ENCODE measurements at places on chromosomes 13 and 19.

GRCh38 chr13:32538143-32538620 is 413 bp downstream of the N4BP2L2 start:
- peak; percentile 52 for DNase-seq

GRCh38 chr19:19550972-19551852 is 13.1 kb downstream of the CILP2 start:
- no peak for DNase-seq

DNA sequence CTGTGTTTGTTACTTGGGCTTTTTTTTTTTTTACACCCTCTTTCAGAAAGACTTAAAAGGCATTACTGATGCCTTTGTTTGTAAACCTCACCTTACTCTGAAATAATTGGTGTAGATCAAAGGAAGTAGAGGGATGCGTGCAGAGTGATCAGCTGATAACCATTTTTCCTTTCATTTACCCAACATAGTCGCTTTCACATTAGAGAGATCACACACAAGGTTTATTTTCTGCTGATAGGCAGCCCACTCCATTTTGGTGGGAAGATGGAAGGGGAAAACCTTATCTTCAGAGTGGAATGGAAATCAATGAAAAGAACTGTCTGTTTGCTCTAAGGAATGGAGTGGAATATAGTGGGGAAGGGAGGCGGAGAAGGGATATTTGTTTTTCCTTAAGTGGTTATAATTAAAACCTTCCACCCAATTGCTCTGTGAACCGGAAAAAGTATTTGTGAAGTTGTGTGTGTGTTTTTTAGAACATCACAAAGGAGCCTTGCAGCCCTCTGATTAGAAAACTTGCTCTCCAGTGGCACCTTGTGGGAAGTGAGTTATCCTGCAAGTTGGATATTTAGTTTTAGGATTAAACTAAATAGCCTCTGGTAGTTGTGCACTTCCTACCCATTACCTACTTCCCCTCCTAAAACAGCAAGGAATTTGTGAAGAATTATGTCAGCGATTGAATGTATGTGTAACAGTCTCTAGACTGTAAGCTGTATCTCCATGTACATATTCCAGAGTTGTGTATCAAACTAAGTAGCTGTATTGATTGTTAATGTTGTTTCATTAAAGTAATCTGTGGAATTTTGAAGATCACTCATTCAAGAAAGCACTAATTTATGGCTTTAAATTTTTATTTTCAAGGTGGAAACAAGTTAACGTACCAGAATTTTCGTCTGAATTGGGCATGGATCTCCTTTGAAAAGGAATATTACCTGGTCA is 76.8 kb downstream of the FREM2 start:
- peak; percentile 38 for DNase-seq

DNA sequence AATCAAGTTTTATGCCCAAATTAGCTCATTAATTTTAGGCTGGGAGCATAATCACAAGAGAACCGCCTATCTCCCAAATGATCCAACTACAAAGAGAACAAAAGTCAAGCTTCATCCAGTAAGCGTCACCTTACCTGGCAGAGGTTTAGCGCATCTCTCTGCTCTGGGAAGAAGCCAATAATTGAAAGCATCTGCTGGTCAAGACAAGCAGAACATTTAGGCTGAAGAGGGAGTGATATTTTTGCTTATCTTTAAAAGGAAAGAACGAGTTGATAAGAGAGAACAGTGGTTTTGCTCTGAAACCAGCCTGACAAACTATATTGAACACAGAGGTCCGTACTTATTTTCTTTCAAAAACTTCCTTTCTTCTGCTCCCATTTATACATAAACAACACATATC is 242.1 kb downstream of the ENOX1 start:
- DNase-seq: no peak

DNA sequence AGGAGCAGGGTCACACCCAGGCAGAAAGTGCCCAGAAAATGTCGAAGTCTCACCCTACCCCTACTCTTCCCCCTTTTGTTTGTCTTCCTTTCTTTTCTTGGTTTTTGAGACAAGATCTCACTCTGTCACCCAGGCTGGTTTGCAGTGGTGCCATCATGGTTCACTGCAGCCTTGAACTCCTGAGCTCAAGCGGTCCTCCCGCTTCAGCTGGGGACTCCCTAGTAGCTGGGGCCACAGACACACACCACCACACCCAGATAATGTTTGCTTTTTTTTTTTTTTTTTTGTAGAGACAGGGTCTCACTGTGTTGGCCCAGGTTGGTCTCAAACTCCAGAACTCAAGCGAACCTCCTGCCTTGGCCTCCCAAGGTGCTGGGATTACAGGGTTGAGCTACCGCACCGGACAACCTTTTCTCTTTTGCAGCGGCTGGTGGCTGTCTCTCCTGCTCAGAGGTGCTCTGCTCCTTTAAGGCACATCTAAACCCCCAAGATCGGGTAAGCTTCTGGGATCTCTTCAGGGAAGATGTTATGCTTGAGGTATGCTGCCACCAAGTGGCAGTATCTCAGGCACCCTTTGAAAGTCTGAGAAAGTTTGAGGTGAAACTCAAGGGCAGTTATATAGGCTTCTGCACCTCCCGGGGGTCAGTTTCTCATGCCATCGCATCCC is 22.4 kb upstream of the EBI3 start:
- DNase-seq: peak; percentile 14

GRCh38 chr19:28794301-28794700 is 418.6 kb downstream of the UQCRFS1 start:
- no peak for DNase-seq

- DNase-seq: peak; percentile 72
These were observed 58.3 kb downstream of the KLF2 start for GRCh38 chr19:16382775-16383543.

DNA sequence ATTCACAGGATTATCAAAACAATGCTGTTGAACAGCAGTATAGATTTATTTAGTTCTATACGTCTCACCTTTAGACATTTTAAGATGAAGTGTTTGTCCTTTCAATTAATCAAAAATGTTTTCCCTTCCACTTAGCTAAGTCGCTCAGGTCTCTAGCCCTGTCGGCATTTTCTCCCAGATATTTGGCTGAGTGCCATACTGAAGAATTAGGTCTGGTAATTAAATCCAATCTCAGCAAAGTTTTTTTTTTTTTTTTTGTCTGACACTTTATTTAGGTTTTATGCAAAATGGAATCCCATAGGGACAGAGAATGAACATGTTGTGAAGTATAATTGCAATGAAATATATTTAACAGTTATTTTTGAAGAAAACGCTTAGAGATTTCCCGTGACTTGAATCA is 44.1 kb downstream of the RFC3 start:
- DNase-seq: no peak

GRCh38 chr13:110127986-110128511 is 178.9 kb downstream of the COL4A1 start:
- DNase-seq: no peak

DNA sequence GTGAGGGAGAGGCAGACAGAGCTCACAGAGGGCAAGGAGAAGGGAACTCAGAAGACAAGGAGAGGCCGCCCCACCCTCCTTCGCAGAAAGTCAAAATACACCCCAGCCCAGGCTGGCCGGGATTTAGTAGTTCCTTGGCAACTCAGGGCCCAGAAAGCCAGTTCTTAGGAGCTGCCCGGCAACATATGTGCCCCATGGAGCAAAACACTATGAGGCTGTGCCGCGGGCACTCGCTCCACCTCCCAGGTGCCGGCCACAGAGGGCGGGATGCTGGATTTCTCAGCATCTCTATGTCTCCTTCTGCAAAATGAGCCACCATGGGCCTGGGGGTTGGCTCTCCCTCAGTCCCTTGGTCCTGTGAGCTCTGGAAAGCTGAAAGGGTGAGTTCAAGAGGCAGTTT is 93.8 kb upstream of the CACNA1A start:
- no peak for DNase-seq

Measured in fibroblast of lung (primary cell).